ENCODE measurements at places on chromosomes 2 and 18. TPM values are rescaled to one million over a fixed set of nuclear protein-coding genes. Genes with fewer than 3 reads are reported as not detected.

The EHD3 gene
- total RNA-seq: 28.7 TPM

- DNase-seq: no peak
Measured at GRCh38 chr2:131419441-131419840, 55.5 kb upstream of the RAB6D start.

DNA sequence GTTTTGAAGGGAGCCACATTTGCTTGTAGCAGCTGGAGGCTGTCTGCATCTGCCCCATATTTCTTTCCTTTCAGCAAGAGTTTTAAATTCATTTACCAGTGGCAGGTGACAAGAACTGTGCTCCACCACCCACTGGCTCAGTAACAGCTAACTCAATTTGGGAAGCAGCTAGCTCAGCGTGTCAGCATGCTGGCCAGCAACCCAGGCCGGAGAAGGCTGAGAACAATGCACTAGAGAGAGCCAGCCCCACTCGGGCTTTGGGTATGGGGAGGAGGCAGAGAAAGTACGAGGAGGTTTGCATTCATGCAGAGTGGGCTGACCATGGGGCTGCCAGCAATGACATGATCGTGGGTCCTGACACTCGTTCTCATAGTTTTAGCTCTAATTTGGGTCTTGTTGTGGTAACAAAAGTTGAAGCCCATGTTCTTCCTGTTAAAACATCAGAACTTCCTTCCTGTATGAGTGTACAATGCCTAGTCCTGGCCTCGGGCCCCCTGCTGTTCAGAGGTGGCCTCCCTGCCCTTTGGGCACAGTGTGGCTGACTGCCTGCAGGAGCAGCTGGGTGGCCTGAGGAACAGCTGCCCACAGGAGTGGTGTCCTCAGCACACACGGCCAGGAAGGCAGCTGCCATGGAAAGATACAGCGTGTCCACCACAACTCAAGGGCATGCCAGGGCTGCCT is 23.0 kb downstream of the CDC42EP3 start:
- peak; percentile 89 for DNase-seq

DNA sequence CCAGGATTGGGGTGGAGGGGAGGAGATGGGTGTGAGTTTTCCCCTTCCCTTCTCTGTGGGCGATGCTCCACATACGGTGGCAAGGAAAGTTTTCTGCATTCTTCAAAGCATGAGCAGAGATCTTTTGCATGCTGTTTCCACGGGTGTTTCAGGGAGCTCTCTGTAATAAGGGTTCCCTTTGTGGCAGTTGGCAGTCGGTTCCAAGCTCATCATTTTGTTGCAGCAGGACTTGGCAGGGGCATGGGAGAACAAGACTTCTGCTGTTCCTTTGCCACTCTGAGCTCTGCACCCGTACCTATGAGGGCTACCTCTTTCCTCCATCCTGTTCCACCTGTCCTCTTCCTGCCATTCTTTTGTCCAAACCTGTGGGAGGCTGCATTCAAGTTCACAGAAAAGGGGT is 71.3 kb upstream of the SPRED2 start:
- DNase-seq: no peak

The C2orf66 gene
- not detected for total RNA-seq

The ITGA4 gene
- total RNA-seq: 12.4 TPM

The FAM237A gene
- total RNA-seq: not detected

- no peak for DNase-seq
Measured at GRCh38 chr2:18600255-18600613, 10.9 kb upstream of the NT5C1B start.

GRCh38 chr2:152407204-152407721 is 72.3 kb downstream of the FMNL2 start:
- DNase-seq: no peak

DNA sequence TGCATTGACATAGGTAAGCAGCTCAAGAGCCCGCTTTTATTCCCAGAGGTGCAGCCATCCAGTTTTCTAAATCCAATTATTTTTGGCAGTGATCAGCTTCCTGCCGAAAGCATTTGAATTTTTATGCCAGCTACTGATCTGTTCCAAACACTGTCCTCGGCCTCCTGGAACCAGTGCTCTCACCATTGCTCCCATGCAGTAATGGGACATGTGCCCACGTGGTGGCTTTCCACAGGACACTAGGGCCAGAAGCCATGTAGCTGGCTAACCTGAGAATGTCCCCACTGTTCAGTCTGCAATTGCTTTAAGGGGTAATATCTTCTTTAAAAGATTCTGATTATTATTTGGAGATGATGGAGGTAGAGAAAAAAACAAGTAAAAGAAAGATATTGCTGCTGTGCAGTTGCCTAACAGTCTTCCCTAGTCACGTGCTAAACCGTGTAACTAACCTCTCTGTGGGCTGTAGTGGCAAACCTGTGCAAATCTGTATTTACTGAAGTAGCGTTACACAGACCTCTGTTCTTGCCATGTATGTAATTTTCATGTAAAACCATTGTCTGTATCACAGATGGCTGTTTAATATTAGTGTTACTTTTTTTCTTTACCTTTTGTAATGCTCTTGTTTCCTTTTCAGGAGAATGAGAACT is 13.0 kb downstream of the GRHL1 start:
- no peak for DNase-seq

The SPP2 gene
- not detected for total RNA-seq

DNA sequence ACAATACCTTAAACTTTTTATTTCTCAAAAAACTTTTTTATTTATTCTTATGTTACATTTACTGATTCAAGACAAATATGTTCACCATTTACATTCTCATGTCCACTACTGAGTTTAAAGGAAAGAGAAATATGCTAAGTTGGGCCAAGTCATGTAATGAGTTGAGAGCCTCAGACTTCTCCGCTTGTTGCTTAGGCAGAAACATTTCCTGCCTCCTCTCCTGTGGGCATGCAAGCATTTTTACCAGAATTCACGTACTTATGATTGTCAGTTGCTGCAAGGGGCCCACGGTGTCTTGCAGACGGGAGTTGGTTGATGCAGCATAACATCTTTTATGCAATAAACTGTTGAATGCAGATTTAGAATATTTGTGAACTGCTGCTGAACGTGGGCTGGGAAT is 51.8 kb downstream of the MYO1B start:
- no peak for DNase-seq

GRCh38 chr2:181876614-181877063 is 14.9 kb upstream of the ITPRID2 start:
- DNase-seq: no peak

The NUP35 gene
- 11.7 TPM for total RNA-seq

GRCh38 chr2:185472574-185472973 is 266.0 kb upstream of the FSIP2 start:
- no peak for DNase-seq

DNA sequence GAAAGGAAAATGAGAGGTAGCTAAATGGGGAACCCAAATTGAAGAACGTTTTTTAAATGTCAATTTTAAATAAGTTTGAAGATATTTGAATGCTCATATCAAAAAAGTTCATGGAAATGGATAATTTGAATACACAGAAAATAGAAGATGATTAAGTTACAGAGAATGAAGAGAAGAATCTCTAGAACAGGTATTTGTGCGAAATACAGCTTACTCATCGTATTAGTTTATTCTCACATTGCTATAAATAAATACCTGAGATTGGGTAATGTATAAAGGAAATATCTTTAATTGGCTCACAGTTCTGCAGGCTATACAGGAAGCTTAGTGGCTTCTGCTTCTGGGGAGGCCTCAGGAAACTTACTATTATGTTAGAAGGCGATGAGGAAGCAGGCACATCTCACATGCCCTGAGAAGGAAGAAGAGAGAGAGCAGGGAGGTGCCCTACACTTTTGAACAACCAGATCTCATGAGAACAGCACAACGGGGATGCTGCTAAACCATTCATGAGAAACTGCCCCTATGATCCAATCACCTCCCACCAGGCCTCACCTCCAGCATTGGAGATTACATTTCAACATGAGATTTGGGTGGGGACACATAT is 89.7 kb upstream of the DTNA start:
- no peak for DNase-seq

DNA sequence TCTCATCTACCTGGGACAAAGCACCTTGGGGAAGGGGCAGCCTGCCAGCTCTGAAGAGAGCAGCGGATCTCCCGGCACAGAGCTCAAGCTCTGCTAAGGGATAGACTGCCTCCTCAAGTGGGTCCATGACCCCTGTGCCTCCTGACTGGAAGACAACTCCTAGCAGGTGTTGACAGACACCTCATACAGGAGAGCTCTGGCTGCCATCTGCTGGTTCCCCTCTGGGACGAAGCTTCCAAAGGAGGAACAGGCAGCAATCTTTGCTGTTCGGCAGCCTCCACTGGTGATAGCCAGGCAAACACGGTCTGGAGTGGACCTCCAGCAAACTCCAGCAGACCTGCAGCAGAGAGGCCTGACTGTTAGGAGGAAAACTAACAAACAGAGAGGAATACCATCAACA is 549.9 kb upstream of the LRATD1 start:
- no peak for DNase-seq

The PPP1R1C gene
- total RNA-seq: 0.93 TPM

DNA sequence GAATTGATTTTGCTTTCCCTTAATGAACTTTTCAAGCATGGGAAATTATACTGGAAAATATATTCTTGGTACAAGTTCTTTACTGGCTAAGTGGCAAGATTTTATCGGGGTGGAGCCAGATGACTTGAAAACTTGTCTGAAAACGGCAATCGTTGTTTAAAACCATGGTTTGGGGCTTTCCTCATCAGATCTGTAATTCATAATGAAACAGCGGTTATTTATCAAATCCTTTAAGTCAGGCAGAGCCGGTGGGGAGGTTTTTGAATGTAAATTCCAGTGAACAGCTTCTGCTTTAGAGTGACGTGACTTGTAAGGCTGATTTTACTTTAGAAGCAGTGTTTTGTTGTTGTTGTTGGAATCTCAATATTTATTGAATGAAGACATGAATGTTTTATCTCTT is 2.6 kb downstream of the SEC11C start:
- DNase-seq: no peak

- DNase-seq: no peak
Measured at GRCh38 chr2:101682311-101682710, 15.2 kb upstream of the MAP4K4 start.

DNA sequence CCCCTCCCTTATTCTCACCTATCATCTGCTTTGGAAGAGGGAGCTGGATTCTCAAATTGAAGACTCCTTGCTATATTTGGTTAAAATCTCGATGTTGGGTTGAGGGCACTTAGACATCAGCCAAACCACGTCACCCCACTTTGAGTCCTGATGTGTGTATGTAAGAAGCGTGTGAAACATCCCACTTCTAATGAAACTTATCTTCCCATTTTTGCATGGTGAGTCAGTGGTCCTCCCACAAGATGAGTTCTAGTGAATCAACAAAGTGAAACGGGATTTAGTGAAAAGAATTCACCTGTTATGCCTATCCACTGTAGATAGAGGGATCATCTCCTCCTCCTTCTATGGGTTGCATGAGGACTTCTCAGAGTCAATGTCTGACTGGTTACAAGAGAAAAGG is 51.4 kb upstream of the SPRED2 start:
- no peak for DNase-seq

- no peak for DNase-seq
Measured at GRCh38 chr18:80176334-80177073, 67.4 kb downstream of the ADNP2 start.

The NXPH2 gene
- total RNA-seq: not detected

DNA sequence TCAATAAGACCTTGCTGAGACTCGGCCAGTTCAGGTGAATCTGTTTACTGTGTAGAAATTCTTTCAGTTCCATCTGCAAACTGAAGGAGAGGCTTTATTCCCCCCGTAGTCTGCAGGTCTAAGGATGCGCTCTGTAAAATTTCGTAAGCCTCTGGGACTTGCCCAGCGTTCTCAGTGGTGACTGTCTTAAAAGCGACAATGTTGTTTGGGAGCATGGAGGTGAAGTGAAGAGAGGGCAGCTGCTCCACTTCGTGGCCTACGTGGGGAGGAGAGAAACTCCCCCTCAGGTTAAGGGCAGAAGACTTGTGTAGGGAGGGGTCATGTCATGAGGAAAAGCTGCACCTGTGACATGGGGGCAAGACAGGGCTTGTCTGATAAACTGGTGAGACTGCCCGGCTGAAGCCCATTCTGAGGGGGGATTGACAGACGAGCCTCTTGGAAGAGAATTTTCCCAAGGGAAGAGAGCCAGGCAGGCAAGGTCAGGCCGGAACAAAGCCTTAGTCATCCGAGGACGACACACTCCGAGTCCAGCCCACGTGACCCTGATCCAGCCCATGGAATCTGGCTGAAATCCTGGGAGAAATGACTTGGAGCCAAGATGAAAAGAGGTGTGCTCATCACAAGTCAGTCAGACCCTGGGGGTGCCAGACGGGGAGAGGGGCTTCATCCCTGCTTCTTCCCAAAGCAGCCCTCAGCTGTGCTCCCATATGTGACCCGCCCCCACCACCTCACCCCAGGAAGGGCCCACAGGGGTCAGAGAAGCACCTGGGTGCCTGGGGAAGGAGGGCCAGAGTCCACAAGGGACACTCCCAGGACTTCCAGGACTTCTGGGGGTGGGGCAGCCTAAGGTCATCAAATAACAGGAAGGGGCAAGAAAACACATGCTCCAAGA is 88.5 kb upstream of the SH3BP4 start:
- DNase-seq: no peak

The SLC5A7 gene
- 0.05 TPM for total RNA-seq

DNA sequence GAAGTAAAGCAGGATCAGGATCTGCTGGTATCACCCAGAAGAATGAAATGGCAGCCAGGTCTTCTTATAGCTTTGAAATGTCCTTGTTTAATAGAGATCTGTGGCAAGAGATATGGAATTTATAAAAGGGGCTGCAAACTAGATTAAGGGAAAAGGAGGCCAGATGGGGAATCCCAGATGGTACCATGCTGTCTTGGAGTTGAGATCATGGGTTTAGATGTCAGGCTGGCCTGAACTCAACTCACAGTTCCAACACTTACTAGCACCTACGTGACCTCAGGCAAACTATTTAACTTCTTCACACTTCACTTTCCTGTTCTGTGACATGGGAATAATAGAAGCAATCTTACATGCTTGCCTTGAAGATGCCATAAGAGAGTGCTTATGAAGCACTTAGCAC is 188.2 kb downstream of the ALK start:
- DNase-seq: no peak
